T-helper 1 cell (primary cell): ENCODE measurements at places on chromosomes 11 and 22.

DNA sequence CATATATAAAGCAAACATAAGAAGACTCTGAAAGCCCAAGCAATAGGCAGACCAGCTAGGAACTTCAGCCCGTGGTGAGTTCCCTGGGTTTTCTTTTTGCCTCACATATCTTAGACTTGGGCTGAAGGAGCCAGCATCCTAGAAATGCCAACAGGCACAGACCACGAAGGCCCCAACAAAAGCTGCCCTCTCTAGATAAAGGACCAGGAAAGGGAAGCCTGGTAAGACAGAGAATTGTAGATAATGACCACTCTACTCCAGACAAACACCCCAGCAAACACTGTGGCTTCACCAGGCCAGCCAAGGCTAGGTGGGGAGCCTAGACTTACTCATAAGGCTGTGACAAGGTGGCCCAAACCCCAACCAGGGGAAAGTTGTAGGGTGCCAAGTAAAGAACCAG lies 11.2 kb downstream of the GAL start:
- no peak for DNase-seq

GRCh38 chr11:118319337-118319707 lies 14.8 kb downstream of the CD3E start:
- no peak for DNase-seq

DNA sequence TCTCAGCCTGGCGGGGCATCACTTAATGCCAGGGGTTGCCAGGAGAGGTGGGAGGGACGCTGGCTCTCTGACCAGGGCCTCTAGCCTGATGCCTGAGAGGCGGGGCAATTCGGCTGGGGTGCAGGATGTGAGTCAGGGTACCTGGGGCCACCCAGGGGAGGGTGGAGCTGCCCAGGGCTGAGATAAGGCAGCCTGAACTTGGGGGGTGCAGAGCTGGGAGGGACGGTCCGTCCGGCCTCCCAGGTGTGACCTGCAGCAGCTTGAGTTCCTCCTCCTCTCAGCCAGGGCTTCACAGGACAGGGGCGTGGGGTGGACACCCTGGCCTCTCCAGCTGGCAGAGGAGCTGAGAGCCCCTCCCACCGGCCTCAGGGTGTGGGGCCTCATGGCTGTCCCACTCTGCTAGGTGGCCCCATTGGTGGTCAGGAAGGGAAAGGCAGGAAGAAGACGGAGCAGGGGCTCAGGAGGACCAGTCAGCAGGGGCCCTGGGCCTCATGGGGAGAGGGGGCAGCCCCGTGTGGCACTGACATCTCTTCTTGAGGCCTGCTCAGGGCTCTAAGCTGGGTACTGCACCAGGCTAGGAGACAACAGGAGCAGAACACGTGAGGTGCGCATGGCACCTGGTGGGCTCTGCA lies 942 bp upstream of the RPS6KA4 start:
- no peak for DNase-seq

DNA sequence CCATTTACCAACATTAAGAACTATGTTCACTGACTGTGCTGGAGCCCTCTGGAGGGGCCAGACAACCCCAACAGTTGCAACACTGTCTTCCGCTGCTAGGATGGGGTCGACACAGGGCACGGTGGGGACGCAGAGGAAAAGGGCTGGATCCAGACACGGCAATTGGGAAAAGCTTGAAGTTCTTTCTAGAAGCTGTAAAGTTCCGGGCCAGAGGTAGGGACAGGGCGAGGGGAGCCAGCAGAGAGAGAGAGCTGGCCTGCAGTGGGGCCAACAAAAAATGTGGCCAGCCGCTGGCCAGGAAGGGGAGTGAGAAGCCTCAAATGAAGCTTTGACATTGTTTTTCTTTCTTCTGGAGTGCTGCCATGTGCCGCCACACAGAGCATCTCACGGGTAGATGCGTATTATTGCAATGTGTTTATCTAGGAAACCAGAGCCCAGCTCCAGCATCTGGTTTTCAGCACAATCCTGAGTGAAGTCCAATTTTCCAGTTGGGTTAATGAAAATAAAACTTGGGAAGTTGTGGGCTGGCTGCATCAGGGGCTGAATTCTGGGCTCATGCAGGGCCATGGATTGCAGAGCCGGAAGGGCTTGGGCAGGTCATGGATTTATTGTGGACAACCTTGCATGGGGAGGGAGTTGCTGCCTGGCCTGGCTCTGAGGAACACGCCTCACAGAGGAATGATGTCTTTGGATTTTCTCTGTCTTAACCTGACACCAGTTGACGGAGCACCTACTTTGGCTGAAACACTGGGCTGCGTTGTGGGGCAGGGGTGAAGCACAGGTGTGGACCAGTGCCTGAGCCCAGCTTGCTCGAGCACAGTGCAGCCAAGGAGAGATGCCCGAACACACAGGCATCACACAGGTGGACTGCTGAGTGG lies 67.6 kb upstream of the AMPD3 start:
- no peak for DNase-seq

DNA sequence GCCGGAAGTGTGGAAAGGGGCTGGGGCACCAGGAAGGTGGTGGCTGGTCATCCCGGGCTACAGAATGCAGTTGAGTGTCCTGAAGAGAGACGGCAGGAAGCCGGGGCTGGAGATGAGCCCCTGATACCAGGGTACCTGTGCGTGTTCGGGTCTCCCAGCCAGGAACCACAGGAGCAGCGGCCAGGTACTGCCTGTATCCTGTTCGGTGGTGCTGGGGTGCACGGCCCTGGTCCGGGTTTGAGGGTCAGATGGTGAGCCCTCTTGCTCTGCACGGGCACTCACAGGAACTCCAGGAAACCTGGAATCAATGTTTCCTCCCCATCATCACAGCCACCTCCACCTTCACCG lies 253.1 kb upstream of the B3GAT1 start:
- DNase-seq = no peak

GRCh38 chr11:75767793-75768111 lies 826 bp upstream of the DGAT2 start:
- no peak for DNase-seq

DNA sequence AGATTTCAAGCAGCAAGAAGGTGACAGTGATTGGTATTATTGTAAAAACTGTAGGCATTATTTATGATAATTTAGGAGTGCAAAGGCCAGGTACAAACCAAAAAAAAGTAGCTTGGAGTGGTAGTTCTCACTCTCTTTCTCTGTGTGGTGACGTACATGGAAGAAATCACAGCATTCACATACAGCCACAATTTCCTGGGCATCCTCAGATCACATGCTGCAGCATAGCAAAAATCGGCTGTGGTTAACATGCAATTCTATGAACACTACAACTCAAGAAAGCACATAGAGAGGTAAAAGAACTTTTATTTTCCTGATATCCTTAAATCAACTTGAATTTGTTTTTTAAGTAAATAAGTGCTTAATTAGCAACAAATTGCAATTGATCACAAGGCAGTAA lies 875.8 kb downstream of the DLG2 start:
- DNase-seq = no peak

- DNase-seq = no peak
Observed at GRCh38 chr11:69700278-69701140, 3.3 kb downstream of the FGF19 start.

DNA sequence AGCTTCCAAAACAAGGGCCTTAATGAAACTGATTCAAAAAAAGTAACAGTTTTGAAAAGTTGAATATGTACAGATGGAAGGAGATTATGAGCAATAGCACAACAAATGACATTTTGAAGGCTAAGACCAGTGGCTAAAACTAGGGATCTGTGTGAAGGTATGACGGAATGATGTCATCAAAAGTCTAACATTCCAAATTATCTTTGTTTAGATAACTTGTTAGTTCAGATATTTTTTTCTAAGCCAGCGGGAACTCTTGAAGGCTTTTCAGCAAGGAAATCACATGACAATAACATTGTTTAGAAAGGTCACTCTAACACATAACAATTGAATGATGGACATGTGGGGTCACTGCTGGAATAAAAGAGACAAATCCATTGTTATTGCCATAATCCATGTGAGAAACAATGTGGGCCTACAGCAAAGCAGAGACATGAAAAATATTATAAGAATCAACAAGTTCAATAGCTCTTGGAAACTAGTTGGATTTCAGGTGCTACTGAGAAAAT lies 260.5 kb downstream of the CASP12 start:
- DNase-seq = no peak

GRCh38 chr22:32475468-32476010 lies 928 bp downstream of the FBXO7 start:
- peak; percentile 39 for DNase-seq

DNA sequence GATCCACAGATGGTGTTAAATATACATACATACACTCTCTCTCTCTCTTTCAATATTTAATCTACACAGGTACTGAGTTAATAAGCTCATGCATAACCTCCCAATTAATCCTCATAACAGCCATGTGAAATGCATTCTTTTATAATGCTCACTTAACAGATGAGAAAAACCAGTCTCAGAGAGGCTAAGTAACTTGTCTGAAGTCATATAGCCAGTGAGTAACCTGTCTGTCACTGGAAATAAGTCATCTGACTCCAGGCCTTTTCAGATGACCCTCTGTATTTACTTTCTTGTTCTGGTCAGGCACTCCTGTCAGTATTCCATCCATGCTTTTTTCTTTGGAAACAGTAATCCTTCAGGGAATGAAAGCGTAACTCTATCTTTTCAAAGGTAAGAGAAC lies 594.0 kb upstream of the TENM4 start:
- DNase-seq = no peak

DNA sequence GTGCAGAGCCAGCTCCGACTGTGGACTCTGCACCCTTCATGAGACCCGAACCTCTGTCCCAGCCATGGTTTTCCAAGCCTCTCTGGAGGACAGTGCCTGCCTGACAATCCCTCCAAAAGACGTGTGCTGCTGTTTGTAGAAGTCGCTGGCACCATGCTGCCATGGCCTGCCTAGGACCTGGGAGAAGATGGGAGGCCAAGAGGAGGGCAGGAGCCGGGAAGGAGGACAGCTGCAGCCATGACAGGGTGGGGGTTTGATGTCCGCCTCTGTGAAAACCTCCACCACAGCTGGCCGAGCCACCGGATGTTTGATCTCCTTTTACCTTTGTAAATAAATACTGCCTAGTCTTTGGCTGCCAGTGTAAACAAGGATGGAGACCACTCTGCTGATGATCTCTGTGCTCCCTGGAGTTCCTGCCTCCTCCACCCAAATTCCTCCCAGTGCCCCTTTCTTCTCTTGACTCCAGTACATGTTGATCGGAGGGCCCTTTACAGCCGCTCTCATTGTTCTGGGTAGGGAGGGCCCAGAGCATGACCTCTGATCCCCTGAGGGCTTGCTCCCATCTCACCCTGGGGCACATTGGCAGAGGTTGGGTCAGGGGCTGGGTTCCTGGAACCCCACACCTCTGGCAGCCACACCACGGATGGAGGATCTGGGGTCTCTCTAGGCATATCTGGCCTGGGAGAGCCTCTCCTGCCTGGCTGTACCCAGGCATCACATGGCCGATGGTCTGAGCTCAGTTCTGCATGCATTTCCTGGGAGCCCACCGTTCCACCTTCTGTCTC lies 66.9 kb downstream of the BCR start:
- no peak for DNase-seq

- no peak for DNase-seq
Observed at GRCh38 chr11:68685656-68686380, 1.5 kb downstream of the GAL start.

- no peak for DNase-seq
Observed at GRCh38 chr11:129189646-129190045, 2.5 kb downstream of the ARHGAP32 start.

DNA sequence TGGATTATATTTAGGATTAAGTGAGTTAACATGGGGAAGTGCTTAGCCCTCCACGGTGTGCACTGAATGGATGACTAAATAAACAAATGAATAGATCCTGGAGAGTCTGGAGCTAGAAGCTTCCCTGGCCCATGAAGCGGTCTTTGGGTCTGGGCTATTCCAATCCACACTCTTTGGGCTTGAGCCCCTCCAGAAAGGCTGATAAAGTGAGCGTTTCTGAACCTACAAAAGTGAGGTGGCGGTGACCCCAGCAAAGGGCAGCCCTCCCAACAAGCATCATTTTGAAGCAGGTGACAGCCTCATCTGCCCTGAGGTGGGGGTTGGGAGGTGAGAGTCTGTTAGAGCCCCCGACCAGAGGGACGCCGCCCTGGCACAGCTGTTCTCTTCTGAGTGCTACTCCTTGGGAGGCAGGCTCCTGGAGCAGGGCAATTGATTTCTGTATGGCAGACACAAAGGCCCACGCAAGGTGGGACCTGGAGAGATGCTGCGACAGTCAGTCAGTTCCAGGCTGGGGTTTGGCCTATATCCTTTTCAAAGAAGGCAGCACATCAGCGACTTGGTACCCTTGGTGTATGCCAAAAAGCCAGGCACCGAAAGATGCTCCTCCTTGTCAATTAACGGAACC lies 157.8 kb downstream of the CACNA1I start:
- no peak for DNase-seq

- DNase-seq = no peak
Observed at GRCh38 chr22:48941033-48941902, 886.4 kb downstream of the BRD1 start.

DNA sequence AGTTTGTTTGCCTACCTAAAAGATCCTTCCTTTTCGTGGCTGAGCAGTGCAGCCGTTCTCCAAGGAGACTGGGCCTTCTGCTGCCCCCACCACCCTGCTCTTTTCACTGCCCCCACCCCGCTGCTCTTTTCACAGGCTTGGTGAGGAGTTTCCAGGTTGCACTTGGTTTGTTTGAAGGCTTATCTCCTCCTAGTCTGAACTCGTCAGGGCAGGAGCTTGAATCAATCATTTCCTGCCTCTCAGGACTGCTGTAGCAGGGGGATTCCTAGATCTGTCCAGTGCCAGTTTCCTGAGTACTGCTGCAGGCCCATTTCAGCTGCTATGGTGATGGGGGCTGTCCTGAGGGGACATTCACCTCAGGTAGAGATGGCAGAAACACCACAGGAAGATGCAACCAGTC lies 10.0 kb downstream of the MED15 start:
- DNase-seq = no peak

DNA sequence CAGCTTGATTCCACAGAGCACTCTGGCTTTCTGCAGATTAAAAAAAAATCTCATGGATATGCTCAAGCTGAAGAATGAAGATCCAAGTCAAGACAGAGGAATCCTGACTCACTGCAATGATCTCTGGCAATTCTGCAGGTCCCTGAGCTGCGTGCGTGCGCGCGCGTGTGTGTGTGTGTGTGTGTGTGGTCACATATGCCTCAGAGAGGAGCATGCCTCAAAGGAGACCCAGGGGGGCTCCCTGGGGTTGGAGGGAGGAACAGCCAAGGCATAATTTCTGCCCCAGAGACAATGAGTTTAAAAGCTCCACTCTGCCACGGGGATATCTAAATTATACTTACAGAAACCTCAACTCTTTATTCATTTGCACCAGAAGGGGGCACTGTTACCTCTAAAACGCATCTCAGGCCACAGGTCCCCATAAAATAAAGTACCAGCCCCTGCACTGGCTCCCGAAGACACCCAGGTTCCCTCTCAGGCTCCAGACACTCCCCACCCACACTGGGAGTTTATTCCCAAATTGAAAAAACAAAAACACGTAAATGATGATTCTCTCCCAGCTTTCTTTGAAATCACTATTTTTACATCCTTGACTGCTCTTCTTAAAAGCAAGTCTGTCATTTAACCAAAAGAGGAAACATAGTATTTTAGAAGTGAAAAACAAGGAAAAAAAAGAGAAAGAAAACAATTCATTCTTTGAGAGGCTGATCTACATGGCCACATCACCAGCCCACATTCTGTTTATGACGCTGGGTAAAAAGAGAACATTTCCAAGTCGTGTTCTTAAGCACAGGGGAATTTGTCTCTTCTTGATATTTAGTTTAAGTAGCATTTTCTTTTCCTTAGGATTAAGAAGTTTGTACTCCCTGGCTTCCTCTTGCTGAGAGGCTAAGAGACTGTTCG lies 401.0 kb downstream of the LARGE1 start:
- DNase-seq = peak; percentile 9

- DNase-seq = no peak
Observed at GRCh38 chr11:78737891-78738290, 163.2 kb upstream of the NARS2 start.
